ENCODE measurements at places on chromosomes 2 and 18.

- no peak for DNase-seq
Observed at GRCh38 chr2:144498277-144498676, 21.6 kb downstream of the ZEB2 start.

GRCh38 chr2:223519471-223519870 lies 82.7 kb downstream of the SCG2 start:
- DNase-seq, result no peak

DNA sequence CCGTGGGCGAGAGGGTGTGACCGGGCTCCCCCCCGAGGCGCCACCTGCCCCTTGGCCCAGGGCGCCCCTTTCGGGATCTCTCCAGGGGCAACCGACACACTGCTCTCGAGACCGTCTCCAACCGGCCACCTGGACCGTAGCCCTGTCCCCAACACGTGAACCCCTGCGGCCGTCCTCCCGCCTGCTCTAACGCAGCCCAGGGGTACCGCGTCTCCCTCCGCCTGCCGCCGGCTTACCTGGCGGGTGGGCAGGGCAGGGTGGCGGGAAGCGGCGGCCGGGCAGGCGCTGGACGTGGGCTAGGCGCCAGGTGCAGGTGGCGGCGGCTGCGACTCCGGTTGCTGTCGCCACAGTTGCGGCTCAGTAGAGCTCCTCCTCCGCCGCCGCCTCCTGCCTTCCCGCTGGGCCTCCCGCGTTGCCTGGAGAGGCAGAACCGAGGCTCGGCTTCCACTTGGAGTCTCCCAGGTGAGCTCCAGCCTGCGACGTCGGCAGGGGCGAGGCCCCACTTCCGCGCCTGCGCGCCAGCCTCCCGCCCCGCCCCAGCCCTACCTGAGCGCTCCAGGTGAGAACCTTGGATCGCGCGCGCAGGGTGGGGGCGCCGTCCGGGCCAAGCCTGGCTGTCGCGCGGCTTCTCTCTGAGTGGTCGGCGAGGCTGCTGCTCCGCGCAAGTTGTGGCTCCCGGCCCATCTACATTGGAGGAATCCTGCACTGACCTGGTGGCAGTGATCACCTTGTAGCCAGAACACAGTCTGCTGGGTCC lies at the start of gene GALNT3:
Gene GALNT3, minus strand, starts transcription at position 469 of the 757 bp plus-strand sequence. CDS start 23,547 bp downstream, outside the sequence.
- DNase-seq, result peak; percentile 86

GRCh38 chr2:8487461-8487932 lies 194.4 kb upstream of the ID2 start:
- no peak for DNase-seq

DNA sequence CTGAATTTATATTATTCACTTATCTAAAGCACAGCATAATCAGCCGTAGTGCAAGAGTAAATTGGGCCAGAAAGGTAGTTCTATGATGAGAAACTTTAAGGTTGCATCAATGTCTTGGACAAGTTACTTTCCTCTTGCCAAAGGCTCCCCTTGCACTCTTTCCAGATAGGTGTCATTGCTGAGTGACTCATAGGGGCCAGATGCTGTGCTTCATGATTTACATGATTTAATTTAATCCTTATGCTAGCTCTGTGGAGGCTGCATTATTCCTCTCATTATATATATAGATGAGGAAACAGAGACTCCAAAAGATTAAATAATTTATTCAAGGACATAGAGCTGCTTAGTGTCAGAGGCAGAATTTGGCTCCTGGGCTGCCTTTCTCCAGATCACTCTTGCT lies 5.0 kb downstream of the CFAP221 start:
- DNase-seq, result no peak

- peak; percentile 64 for DNase-seq
Observed at GRCh38 chr2:180707884-180708205, 272.6 kb upstream of the UBE2E3 start.

DNA sequence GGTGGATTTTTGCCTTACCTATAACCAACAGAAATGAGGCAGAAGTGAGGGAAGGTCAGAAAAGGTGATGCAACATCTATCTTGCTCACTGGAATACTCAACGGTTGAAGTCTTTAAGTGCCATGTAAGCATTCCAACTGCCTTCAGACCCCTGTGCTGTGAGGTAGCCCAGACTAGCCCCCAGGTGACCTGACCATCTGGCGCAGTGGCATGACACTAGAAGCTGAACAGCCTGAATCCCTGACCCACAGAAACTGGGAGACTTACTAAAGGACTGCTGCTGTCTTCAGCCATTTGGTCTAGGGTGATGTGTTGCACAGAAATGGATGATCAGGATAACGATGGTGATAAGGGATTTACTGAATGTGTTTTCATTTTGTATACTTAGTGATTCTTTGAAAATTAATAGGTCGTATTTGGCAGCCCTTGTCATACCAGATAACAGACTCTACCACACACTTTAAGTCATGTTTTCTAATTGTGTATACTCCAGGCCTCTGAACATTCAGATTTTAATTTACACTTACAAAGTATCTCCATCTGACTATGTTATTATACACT lies 161.5 kb downstream of the STK39 start:
- no peak for DNase-seq
